ENCODE measurements at places on chromosomes 13 and 19. TPM values are rescaled to one million over a fixed set of nuclear protein-coding genes. Genes with fewer than 3 reads are reported as not detected.

Gene GDF15
- total RNA-seq = 30.3 TPM

Gene SLITRK5
- under 0.01 TPM for total RNA-seq

Gene SYNGR4
- not detected for total RNA-seq

Gene SIGLEC8
- not detected for total RNA-seq

Gene PRTN3
- not detected for total RNA-seq

Gene SPART
- 21.1 TPM for total RNA-seq

Gene EXOSC5
- 45.2 TPM for total RNA-seq

Gene MYO1F
- 0.31 TPM for total RNA-seq

Gene CACNG6
- total RNA-seq = not detected

Gene THSD8
- total RNA-seq = not detected

Gene ZNF418
- total RNA-seq = 1.4 TPM

Gene LCP1
- 0.86 TPM for total RNA-seq

Gene TPTE2
- not detected for total RNA-seq

Gene ZNF575
- 0.08 TPM for total RNA-seq
